ENCODE measurements at places on chromosomes 6 and 20. TPM values are rescaled to one million over a fixed set of nuclear protein-coding genes. Genes with fewer than 3 reads are reported as not detected.

- DNase-seq, result no peak
Measured at GRCh38 chr6:34237316-34237721, 646 bp downstream of the HMGA1 start.

- DNase-seq, result no peak
Measured at GRCh38 chr20:2867081-2867864, 6.0 kb upstream of the PTPRA start.

DNA sequence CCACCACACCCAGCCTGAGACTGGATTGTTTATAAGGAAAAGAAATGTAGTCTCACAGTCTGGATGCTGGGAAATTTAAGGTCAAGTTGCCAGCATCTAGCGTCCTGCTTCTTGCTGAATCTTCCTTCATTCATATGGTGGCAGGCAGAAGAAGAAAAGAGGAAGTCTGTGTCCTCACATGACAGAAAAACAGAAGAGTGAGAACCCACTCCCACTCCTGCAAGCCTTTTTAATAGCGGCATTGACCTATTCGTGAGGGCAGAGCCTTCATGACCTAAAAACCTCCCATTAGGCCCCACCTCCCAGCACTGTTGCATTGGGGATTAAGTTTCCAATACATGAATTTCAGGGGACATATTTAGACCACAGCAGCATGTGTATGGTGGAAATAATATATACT, 160.8 kb upstream of the BMP2 start:
- DNase-seq, result no peak

GRCh38 chr6:139778688-139779087, 404.2 kb upstream of the CITED2 start:
- no peak for DNase-seq

SLC22A16 gene
- not detected for total RNA-seq

GRCh38 chr20:47224857-47225256, 131.6 kb downstream of the ZMYND8 start:
- DNase-seq, result no peak

F13A1 gene
- 8.5 TPM for total RNA-seq

ASIP gene
- not detected for total RNA-seq

GRCh38 chr6:70282312-70282918, 20.5 kb downstream of the COL9A1 start:
- DNase-seq, result no peak

MCM8 gene
- total RNA-seq, result 2.8 TPM

DNAAF9 gene
- total RNA-seq, result 6.7 TPM

- peak; percentile 28 for DNase-seq
Measured at GRCh38 chr6:158232316-158233213, 64.4 kb downstream of the GTF2H5 start.

GRCh38 chr6:34680802-34681515, 15.6 kb downstream of the ILRUN start:
- DNase-seq, result no peak

GRCh38 chr6:170023620-170024521, 267.0 kb downstream of the DLL1 start:
- DNase-seq, result no peak

- DNase-seq, result no peak
Measured at GRCh38 chr6:99294786-99295185, 54.7 kb downstream of the FAXC start.

ARG1 gene
- not detected for total RNA-seq

DPPA5 gene
- not detected for total RNA-seq

HSPA1L gene
- 3.5 TPM for total RNA-seq

DNA sequence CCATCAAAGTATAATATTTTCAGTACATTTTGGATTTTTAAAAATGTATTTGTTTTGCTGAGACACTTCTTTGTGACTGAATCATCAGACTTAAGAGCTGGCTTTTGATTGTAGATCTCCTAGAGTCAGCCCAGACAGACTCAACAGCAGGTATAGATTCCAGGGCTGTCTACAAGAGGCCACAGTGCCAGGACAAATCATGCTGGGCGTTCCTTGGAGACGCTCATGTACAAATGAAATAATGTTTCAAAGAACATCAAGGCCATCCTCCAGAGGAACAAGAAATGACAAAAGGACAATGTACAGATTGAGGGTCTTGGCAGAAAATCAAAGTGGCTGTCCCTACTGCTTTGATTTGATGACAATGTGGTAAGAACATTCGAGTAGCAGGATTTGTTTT, 369.3 kb downstream of the GRIK2 start:
- DNase-seq, result no peak

DNA sequence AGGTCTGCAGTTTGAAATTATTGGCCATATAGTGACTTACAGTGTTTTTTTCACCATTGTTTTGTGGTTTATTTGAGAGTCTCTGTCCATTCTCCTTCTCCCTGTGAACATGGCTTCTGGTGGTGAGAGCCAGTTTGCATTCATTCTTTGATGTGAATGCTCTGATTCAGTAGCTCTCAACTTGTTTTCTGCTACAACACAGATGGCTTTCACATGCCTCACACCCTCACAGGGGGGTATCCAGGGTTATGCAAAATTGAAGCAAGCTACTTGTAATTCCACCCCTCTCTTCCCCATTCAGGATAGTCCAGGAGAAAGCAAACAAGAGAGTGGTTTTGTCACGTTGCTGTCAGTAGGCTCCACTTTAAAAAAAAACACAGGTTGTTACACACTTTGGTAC, 55.6 kb downstream of the SLX4IP start:
- DNase-seq, result no peak

- DNase-seq, result no peak
Measured at GRCh38 chr6:10557913-10558312, 36.8 kb downstream of the GCNT2 start.

DNA sequence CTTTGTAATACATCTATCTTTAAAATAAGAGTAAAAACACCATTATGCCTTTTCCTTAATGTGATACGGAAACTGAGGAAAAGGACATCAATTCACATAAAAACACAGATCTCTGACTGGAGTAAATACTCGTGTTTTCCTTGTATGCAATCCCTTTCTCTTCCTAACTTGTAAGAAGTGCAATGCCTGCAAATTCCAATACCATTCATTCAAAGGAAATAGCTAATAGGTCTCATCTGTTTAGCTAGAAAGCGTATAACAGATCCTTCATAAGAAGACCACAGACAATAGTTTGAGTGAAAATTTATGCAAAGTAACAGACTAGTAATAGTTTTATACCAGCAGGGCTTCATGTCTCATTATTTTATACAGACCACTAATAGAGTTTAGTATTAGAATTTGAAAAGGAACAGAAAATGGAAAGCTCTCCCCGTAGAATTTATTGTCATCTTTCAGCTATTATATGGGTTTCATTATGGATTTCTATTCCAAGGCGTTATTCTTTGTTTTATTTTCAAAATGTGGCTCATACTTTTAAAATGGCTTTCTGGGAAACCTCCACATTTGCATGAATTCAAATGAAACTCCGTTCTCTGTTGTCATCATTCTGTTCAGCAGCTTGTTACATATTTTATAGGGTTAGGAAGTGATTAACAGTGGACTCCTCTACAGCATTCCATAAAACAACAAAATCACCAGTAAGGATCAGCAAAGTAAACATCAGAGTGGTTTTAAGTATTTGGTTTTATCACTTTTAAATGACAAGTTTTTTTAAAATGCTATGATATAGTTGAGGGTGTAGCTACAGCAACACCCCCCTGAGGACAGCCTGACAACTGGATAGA, 186.7 kb downstream of the BTBD9 start:
- DNase-seq, result no peak

DNA sequence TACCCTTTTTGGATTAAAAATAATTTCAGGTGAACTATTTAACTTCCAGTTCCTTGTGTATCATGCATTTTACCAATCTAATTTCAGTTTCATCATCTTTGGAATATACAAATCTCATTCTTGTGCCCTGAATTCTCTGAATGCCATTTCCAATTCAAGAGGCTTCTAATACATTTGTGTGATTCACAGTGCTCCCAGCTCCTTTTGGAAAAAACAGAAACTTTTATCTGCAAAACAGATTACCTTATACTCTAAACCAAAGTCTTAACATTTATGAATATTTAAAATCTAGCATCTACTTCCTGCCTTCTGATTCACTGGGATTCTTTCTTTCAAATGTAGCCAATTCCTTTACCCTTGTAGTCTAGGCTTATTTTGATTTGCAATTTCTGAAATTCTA, 11.1 kb upstream of the PEX7 start:
- DNase-seq, result no peak

DNA sequence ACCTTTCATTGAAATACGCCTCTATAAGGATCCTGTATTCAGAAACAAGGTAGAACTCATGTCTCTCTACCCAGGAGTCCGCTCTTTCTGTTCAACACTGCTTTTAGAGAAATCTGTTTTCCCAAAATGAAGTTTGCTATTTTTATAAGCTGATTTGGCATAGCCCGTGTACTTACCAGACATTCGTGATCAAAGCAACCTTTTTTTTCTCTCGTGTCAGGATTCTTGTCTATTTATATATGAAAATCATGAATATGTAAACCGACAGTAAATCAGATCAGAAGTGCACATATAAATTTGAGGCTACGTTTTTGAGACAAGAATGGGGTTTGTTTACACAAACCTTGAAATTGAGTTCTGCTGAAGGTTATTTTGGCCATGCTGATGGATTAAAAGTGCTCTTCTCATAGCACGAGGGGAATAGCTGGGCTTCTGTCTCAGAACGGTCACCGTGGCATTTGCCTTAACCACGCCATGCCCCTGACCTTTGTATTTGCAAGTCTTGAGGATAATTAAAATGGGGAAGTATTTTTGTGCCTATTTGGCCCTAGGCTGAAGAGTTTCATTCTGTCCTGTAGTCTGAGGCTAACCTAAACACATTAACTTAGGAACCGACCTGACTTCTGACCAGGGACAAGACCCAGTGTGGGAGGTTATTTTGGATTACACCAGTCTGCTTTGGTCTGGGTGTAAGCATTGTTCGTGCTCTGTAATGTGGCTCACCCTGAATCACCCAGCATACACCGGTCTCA, 118.6 kb downstream of the MAP3K4 start:
- no peak for DNase-seq

- no peak for DNase-seq
Measured at GRCh38 chr20:14951707-14952418, 614.5 kb upstream of the FLRT3 start.

GRCh38 chr20:9789131-9789530, 49.7 kb downstream of the PAK5 start:
- DNase-seq, result no peak

DNA sequence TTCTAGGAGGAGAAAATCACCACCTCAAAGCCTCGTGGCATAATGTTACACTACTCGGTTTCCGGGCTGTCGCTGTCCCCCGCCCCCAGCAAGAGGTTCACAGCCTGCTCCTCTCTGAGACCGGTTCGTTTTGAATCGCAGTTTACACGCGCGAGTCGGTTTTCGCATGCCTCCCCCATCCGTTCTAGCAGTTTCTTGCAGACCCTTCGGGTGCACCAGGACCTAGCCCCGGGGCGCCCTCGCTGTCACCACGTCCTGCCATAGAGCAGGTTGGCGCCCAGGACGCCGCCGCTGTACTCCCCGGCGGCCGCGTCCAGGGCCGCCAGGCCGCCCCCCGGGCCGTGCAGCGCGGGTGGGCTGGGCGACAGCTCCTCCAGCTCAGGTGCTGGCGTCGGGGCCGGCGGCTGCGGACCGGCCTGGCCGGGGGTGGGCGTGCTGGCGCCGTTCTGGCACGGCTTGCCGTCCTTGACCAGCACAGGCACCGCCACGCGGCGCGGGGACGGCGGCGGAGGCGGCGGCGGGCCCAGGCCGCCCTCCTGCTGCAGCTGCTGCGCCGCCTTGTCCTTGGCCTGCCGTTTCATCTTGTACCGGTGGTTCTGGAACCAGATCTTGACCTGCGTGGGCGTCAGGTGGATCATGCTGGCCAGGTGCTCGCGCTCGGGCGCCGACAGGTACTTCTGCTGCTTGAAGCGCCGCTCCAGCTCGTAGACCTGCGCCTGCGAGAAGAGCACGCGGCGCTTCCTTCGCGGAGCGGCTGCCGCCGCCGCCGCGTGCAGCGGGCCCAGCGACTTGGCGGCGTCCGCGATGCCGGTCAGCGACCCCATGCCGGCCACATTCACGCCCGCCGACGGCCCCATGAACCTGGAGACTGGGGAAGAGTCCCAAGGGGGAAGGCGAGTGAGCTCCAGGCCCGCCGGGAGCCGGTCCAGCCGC, 1.4 kb downstream of the NKX2-4 start:
- DNase-seq, result peak; percentile 17

DNA sequence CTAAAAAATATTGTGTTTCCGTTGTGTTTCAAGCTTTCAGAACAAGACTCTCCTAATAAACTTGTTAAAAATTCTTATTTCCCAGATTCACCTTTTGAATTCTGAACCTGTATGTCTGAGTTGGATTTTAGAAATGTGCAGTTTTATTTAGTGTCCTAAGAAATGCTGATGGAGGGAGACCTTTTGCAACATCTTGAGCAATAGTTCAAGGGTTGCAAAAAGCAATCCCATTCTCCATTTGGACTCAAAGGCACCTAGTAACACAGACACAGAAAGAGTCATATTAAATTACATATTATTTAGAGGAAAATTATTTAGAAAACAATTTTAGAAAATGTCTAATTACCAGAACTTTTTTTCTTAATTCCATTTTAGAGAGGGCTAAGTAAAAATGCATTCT, 448.5 kb downstream of the FRK start:
- DNase-seq, result no peak

GRCh38 chr20:53917145-53918019, 153.0 kb downstream of the BCAS1 start:
- no peak for DNase-seq

TOX2 gene
- total RNA-seq, result 2.2 TPM

- no peak for DNase-seq
Measured at GRCh38 chr6:6591778-6592465, 3.4 kb downstream of the LY86 start.

LAMP5 gene
- 1.0 TPM for total RNA-seq

DNA sequence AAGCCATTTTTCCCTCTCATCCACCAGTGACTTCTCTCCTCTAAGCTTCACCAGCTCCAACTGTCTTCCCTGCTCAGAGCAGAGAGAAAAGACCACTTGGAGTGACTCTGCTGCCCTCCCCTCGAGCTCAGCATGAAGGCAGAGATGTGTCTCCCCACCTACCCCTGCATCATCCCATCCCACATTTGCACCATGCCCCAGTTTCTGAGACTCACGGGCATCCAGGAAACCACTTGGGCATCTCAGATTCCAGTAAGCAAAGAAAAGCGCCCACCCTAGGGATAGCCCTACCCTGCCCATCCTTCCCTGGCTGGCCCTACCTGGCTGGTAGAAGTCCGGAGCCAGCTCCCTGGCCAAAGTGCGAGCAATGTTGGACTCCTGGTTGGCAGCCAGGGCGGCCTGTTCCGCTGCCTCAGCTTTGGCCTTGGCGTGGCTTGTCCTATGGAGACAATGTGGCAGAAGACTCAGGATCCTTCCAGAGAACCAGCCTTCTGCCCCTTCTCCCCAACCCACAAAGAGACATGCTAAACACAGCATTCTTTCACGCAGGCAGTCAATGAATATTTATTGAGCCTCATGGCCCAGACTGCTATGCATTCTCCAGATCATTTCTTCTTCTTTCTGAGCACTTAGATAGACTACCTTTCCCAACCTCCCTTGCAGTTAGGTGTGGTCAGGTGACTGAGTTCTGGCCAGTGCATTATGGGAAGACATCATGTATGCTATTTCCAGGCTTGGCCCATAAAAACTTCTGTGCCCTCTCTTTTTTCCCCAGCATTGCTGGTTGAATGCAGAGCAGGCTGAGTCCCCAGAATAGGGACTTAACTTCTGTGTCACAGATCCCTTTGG, 68.6 kb downstream of the JPH2 start:
- no peak for DNase-seq
